ENCODE measurements at places on chromosomes 3 and 15. TPM values are rescaled to one million over a fixed set of nuclear protein-coding genes. Genes with fewer than 3 reads are reported as not detected.

The CAMK2N2 gene
- 1.4 TPM for total RNA-seq

The P2RY14 gene
- not detected for total RNA-seq

The HCLS1 gene
- 0.39 TPM for total RNA-seq

The GPR62 gene
- total RNA-seq, result not detected

The BLOC1S6 gene
- total RNA-seq, result 28.6 TPM

The GABRA5 gene
- not detected for total RNA-seq

The IRAK2 gene
- total RNA-seq, result 29.7 TPM

The AMOTL2 gene
- 55.9 TPM for total RNA-seq

The CHRD gene
- not detected for total RNA-seq

The ZNF660 gene
- total RNA-seq, result 0.72 TPM

The WDR49 gene
- total RNA-seq, result not detected

The ABHD17C gene
- total RNA-seq, result 9.2 TPM

The TJP1 gene
- total RNA-seq, result 49.3 TPM

The KBTBD13 gene
- total RNA-seq, result not detected

The CPOX gene
- 29.8 TPM for total RNA-seq

The HHLA2 gene
- total RNA-seq, result not detected

The BTLA gene
- not detected for total RNA-seq

The MGLL gene
- total RNA-seq, result 42.6 TPM

The GABRB3 gene
- total RNA-seq, result 1.8 TPM

The RBMS3 gene
- total RNA-seq, result 4.9 TPM

The MKRN3 gene
- 0.80 TPM for total RNA-seq

The PYGO1 gene
- 0.55 TPM for total RNA-seq

The PLAAT1 gene
- 0.19 TPM for total RNA-seq

The ZIC1 gene
- 1.2 TPM for total RNA-seq

The OCA2 gene
- not detected for total RNA-seq

The OR5K2 gene
- not detected for total RNA-seq

The DISP2 gene
- 0.94 TPM for total RNA-seq

The CHD2 gene
- 34.5 TPM for total RNA-seq

The FSIP1 gene
- 0.76 TPM for total RNA-seq

The GRM2 gene
- 0.08 TPM for total RNA-seq

The KCNAB1 gene
- total RNA-seq, result not detected

The REC114 gene
- not detected for total RNA-seq

The SLC51A gene
- total RNA-seq, result not detected
